ENCODE measurements at places on chromosomes 12 and 14.

DNA sequence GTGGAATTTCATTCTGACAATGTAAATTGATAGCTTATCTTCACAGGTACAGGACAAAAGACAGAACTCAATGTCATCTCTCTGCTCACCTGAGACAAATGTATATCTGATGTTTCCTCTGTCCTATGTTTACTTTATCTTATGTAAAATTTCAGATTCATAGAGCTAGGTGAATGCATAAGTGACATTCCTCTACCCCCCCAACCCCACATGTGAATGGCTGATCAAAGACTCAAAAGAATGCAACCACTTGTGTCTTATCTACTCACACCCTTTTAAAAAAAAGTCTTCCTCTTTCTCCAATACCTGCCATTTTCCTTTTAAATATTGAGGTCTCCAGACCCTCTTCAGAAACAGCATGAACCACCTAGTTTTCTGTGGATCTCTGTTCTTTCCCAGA is 736.6 kb upstream of the SEL1L start:
- DNase-seq = no peak

GRCh38 chr12:42186793-42187192 is 42.1 kb upstream of the GXYLT1 start:
- no peak for DNase-seq

DNA sequence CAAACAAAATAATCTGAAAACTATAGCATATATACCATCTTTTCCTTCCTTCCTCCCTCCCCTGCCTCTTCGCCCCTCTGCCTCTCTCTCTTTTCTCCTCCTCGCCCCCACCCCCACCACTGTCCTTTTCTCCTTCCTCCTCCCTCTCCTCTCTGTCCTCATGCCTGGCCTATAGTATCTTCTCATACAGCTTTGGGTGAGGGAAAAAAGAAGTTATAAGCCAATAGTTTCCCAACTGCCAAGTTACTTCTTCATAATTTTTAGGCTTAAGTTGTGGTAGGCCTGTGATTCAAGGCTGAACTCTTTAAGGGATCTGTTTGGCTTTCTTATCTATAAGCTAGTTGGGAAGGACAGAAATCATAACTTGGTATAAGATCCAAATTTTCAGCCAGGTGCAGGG is 9.1 kb downstream of the TMED10 start:
- DNase-seq = no peak

- DNase-seq = no peak
These were observed 25.3 kb upstream of the STRN3 start for GRCh38 chr14:31051511-31051910.

DNA sequence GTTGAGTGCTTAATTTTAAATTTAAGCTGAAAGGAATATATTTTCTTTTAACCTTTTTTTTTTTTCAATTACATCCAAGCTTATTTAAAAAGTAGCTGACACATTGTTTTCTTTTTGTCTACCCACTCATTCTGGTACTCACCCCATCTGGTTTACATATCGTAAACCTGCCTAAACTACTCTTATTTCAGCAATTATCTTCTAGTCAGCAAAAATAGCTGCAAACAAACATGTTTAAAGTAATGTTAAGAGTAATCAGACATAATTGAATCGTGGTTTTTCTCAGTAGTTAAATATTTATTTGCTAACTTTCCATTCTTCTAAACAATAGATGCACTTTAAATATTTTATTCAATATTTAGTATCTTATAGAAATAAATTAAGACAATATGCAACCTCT is 492.7 kb upstream of the MGAT4C start:
- DNase-seq = no peak

GRCh38 chr12:47849261-47849660 is 29.6 kb upstream of the HDAC7 start:
- no peak for DNase-seq

GRCh38 chr12:123057513-123058265 is 77.2 kb downstream of the ARL6IP4 start:
- DNase-seq = no peak

DNA sequence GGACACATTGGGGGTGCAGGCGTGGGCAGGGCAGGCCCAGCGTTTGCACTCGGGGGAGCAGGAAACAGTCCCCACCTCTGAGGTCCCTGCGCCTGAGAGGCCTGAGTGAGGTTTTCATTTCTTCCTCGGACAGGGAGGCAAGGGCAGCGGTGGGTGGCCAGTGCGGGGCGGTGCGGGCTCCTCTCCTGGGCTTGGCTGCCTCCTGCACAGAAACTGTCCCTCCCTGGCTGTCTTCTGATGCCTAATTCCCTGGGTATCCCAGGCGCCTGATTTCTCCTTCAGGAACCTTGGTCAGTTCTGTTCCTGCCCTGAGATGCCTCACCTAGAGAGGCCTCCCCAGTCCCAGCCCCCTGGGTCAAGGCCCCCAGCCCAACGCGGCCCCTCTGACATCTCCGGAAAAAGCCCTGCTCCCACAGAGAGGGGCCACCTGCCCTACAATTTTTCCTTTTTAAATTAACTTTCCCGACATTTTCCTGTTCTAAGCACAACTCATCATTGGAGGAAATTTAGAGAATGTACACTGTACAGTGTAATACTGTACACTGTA is 260.3 kb downstream of the ADGRD1 start:
- DNase-seq = no peak

GRCh38 chr12:1896964-1897363 is 21.5 kb downstream of the CACNA2D4 start:
- DNase-seq = no peak

GRCh38 chr12:77891518-77892147 is 60.9 kb downstream of the NAV3 start:
- DNase-seq = no peak

DNA sequence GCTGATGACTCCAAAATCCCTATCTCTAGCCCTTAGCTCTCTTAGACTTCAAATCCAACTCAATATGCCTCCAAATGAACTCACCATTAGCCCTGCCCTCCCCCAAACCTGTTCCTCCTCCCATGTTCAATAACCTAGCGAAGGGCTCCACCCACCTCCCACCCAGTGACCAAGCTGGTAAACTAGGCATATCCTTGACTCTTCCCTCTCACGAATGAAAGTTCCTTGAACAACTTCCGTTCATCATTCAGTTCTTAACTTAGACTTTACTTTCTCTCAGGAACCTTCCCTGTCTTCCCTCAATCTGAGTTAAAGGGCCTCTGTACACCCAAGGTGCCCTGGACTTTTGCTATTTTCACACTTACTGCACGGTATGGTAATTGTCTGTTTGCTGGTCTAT is 1.9 kb upstream of the KLHDC1 start:
- no peak for DNase-seq

- DNase-seq = no peak
These were observed 28.5 kb downstream of the WNK1 start for GRCh38 chr12:780750-781379.

DNA sequence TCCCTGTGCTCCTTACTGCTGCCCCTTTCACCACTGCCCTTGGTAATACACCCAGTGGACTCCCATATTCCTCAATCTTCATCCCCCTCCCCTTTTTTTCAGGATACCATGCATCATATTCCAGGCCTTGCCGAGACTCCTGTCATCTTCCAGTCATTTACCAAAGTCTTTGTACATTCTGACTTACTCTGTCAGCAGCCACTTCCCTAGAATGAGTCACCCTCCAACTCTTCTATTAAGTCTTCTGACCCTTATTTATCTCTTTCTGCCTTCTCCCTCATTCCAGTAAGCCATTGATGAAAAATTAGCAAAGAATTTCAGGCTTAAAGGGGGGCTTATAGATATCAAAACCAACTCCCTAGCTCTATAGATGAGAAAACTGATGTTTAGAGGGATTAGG is 128.0 kb downstream of the STXBP6 start:
- no peak for DNase-seq

DNA sequence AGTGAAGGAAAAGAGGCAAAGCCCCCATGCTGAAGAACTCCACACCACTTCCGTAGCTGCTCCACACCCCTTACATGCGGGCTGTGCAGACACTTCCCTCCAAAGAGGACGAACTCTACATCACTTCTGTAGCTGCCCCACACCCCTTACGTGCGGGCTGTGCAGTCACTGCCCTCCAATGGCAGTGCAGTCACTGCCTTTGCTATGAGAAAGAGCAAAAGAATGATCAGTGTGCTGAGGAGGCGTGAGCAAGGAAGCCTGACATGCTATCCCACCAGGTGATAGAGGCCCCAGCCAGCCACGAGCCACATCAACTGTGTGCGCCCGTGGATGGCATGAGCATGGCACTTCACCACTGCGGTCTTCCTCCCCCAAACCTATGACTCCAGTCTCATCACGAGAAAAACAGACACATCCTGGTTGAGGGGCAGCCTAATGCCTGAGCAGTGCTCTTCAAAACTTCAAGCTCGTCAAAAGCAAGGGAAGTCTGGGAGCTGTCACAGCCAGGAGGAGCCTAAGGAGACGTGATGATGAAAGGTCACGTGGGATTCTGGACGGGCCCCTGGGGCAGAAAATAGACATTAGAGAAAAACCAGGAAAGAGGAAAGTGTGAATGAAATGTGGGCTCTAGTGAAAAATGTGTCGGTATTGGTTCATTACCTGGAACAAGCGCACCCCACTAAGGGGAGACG is 60.8 kb upstream of the C14orf180 start:
- DNase-seq = no peak

- DNase-seq = no peak
These were observed 99.6 kb downstream of the APAF1 start for GRCh38 chr12:98744680-98745079.

GRCh38 chr12:132161796-132162507 is 17.7 kb downstream of the NOC4L start:
- no peak for DNase-seq

DNA sequence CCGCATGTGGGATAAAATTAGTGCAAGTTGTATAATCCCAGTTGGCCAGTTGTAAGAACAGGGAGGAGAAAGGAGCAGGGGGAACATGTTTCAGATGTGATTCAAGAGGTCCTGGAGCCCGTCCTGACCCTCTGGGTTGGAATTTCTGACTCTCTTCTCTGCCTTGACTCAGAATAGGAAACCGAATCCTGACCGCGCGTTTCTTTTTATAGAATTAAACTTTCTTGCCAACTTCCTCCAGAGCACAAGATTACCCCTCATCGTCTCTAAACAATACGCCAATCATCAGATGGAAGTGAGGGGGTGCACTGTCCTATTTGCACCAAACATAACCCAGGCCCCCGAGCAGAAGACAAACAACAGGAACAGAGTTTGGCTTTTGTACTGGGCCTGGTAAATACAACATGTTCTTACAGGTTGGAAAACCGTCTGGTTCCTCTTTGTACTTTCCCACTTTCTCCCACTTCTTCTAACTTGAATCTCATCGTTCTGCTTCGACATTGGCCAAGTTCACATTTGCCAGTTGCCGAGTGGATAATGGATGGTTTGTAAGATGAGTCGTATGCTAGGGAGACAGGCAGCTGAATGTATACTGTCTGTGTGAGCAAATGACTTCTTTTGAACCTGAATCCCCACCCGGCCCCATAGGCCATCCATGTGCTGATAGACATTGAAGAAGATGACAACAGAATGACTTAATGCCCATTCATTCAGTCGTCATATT is 42.6 kb upstream of the MED13L start:
- DNase-seq = peak; percentile 64

DNA sequence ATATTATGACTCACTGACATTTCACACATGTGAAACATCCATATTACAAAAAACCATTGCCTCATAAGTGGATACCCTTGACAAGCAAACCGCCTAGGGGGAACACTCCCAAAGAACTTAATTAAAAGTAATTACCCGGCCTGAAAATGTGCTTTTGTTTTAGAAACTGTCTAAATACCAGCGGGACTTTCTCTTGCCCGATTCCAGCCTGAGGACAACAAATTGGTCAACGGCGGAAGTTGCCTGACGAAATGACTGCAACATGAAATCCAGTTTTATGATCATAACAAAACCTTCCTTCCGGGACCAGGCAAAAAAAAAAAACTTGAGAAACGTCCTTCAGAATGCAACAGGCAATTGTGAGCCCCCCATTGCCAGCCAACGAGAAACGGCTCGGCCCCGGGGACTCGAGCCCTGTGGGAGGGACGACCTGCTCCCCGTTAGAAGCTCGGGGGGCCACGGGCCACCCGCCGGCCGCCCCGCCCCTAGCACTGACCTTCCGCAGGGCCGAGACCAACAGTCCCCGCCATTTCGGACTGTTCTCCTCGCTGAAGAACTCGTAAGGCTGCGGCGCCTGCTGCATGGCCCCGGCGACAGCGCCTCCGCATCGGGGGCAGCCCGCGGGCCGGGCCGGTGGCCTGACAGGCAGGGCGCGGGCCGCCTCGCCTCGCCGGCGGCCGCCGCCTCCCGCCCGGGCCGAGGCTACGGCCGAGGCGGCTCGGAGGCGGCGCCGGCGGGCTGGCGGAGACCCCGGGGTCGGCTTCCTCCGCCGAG is 490 bp downstream of the SOS2 start:
- DNase-seq = no peak

DNA sequence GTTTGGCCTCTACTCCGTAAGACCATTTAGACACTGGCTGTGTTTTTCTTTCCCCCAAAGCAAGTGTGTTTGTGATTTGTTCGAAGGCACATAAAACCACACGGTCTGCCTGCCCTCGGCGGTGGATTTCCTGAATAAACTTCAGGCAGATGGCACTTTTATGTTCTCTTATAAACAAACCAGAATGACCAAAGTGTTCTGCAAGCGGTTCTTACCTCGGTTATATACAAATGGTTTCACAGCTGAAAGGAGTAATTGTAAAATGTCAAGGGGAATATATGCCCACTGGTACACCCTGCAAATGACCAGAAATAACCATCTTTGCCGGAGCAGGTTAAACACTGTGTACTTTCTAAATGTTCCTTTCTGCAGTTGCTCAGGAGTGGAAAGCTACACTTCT is 1475.8 kb upstream of the TMEM132C start:
- DNase-seq = no peak

DNA sequence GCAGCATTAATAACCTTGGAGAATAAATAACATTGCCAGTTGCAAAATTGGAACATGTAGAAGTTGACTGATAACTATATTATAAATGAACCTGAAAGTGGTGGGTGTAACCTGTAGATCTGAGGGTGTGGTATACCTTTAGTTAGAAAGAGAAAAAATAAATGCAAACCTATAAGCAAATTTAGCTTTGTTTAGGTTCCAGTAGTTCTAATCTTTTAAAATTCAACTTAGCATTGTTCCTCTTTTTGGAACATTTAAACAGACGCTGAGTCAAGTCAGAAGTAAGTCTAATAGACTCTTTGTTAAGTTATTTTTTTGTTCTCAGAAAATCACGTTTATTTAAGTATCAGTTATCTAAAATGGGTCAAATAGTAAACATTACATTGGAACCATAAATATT is 120.0 kb downstream of the DNAI7 start:
- DNase-seq = no peak

GRCh38 chr12:23631786-23632377 is 317.6 kb downstream of the SOX5 start:
- no peak for DNase-seq
